ENCODE measurements at places on chromosomes 5 and 9.

GRCh38 chr5:132099905-132100304 is 26.3 kb downstream of the CSF2 start:
- no peak for DNase-seq

- no peak for DNase-seq
Measured at GRCh38 chr5:180175015-180175431, 34.0 kb downstream of the RASGEF1C start.

- DNase-seq = no peak
Measured at GRCh38 chr5:126413856-126414255, 9.4 kb upstream of the GRAMD2B start.

DNA sequence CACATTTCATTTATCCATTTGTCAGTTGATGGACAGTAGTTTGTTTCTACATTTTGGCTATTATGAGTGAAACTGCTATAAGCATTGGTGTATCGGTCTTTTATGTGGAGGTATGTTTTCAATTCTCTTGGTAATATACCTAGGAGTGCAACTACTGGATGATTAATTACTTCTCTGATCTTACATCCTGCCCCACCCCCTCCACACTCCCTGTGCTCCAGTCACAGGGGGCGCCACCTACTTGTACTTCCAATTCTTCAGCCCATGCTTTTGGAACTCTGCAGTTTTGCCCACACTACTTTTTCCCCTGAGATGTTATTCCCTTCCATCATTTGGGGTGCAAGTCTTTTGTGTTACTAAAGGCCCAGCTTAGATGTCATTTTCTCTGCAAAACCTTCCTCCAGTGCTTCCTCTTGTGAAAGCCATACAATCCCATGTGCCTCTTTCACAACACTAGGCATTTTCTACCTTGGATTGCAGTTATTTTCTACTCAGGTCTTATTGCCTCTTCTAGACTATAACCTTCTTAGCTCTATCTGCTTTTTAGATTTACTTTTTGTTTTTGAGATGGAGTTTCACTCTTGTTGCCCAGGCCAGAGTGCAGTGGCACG is 42.1 kb downstream of the SEC61B start:
- no peak for DNase-seq

DNA sequence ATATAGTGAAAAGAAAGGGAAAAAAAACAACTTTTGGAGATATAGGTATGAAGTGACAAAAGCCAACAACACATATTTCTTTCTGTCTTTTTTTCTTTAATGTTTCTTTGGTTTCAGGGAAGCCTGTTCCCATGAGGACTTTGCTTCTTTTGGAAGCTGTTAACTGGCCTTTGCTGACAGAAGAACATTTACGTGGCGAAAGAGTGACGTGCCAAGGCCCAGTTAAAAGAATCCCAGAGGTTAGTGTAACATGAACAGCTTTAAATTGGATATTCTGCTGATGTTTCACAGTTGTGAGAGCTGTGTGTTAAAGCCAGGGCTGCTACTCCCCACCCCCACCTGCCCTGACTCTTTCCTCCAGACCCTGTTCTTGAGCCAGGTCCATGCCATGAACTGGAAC is 275.9 kb downstream of the CRB2 start:
- no peak for DNase-seq

DNA sequence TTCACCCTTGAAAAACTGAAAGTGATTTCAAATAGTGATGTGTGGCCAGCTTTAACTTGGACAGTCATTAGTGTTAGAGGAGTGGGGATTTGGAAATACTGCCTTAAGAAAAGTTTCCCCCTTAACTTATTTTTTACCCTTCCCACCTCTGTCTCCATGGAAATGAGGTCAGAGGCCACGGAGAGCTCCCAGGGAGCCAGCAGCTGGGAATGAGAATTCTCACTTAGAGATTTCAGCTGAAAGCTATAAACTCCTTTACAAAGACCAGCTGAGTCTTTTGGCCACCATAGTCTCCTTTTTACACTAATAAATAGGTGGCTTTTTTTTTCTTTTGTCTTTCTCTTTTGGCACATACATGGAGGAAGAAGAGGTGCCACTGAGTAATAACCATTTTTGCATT is 45.7 kb upstream of the PIK3R1 start:
- DNase-seq = no peak

DNA sequence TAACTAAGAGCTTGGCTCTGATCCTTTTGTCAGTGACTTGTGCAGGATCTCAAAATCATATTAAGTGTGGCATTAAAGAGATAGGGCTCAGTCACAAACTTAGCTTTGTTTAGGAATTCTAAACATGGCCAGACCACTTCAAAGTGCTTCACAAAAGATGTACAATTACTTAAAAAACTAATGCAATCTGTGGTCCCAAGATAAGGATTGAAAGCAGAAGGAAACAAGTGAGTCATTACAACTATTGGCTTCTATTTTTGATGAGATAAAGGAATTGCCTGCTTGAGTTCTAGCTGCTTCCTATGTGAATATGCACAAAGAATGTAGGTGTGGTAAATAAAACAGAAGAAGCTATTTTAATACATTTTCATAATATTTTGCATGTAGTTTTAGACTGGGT is 44.9 kb upstream of the SLC12A2 start:
- DNase-seq = no peak

DNA sequence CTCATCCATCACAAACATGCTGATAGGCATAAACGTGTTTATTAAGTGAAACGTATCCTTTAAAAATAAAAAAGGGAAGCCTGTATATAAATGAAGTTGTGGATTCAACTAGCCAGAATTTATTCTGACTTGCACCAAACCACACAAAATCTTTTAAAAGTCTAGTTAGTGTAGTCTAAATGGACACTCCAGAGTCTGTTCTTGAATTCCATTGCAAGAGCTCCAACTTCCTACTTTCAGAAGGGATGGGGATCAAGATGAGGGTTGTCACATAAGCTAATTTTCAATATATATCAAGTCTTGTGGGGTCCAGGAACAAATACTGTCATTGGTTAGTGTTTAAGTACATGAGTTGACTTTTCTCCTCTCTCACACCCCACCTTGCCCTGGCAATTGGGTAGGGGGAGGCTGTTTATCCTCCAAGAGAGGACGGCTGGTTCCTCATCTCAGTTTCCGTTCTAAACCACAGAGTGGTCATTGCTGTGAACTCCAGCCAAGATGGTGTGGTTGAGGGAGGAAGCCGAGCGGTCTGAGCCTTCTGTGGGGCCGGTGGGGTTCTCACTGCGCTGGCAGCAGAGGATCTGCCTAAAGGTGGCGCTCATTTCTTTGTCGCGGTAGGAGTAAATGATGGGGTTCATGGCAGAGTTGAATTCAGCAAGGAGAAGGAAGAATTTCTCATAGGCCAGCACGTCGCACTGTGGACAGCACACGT is 163.2 kb downstream of the LPAR1 start:
- no peak for DNase-seq

- no peak for DNase-seq
Measured at GRCh38 chr5:134245101-134245604, 19.3 kb upstream of the PPP2CA start.

DNA sequence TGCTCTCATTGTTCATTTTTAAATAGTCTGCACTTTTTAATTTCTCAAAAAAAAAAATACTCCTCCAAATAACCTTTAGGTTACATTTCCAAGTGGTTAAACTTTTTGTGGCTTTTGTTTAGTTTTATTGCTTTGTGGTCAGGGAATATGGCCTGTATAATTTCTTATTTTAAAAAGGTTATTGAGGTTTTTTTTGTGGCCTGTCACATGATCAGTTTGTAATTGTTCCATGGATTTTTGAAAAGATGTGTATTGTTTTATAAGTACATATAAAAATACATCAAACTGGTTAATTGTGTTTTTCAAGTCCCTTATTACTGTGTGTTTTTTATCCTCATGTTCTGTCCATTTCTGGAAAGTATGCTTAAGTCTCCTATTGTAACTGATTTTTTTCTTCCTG is 64.0 kb downstream of the ZNF618 start:
- DNase-seq = no peak

- no peak for DNase-seq
Measured at GRCh38 chr9:2853517-2853916, 9.6 kb upstream of the PUM3 start.

- DNase-seq = no peak
Measured at GRCh38 chr9:107868186-107868585, 378.6 kb upstream of the KLF4 start.

- no peak for DNase-seq
Measured at GRCh38 chr5:103174147-103174546, 54.0 kb downstream of the PPIP5K2 start.

- no peak for DNase-seq
Measured at GRCh38 chr5:171855265-171855664, 69.6 kb downstream of the SMIM23 start.

DNA sequence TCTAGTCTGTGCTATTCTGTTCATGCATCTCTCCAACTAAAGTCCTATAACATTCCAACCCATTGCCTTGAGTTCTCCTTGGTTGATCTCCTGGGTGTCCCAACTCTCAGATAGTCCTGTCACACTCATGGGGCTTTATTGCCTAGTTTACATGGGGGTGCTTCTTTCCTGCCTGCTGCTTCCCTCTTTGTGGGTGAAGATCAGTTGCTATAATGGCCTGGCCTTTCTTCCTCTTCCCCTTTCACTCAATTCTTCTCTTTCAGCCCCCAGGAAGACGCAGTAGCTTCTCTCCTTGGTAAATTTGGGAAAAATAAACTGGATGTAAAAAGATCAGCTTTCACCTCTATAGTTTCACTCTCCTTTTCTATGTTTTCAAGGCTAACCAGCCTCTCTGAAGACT is 66.5 kb downstream of the PTCD2 start:
- no peak for DNase-seq

DNA sequence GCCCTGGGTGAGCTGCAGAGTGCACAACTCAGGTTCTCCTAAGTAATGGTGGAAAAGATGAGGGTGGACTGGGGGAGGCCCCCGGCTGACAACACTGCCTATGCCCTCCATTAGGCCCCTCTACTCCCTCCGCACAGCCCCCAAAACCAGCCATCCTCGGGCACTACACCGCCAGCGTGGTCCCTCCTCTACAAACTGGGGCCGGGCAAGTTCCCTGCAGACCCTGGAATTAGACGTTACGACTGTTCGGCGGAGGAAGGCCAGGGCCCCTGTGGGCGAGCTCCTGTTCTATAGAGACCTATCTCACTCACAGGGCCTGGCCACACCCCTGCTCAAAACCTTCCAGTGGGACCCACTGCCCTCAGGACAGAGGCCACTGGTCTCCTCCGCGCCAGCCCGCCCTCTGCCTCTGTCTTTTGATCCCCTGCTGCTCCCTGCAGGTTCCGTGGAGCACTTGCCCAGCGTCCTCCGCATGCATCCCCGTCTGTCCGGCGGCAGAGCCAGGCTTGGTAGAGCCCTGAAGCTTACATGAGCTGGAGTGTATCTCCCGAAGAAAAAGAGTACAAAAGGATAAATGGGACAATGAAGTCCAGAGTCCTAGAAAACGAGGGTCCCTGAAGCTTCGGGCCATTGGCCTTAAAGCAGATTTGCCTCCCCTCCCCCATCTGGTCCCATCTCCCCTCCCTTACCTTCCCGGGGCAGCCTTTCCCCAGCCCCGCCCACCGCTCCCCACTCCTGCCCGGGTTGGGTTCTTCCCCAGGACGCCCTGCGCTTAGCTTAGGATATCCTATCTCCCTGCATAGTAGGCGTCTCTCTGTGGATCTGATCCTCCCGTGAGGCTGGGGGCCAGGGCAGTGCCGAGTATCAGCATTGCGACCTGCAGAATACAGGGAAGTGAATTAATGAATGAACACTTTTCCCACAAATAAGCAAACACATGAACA is 71.3 kb downstream of the HRH2 start:
- no peak for DNase-seq

DNA sequence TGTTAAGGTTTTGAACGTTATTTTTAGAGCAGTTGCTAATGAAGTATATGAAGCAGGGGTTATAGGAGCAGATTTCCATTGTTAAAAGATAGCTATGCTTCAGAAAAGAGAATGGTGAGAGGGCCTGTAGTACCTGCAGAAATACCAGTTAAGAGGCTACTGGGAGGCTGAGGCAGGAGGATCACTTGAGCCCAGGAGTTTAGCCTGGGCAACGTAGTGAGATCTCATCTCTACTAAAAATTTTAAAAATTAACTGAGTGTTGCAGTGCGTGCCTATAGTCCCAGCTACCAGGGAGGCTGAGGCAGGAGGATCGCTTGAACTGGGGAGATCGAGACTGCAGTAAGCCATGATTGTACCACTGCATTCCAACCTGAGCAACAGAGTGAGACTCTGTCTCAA is 148.8 kb downstream of the ZCCHC7 start:
- DNase-seq = no peak

DNA sequence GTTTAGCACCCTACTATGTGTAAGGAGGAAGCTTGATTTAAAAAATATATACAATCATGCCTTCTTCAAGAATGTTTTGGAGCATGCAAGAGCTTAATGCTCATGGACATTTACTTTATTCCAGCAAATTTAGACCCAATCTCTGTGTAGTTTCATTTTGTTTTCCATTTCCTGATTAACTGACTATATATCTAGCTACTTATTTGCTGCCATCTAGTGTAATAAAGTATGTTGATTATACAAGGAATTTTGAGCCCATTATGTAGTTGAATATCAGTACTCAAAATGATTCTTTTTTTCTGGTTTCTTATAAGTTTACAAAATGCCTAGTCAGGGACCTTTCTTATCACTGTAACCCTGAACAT is 100.0 kb upstream of the CCDC152 start:
- no peak for DNase-seq

DNA sequence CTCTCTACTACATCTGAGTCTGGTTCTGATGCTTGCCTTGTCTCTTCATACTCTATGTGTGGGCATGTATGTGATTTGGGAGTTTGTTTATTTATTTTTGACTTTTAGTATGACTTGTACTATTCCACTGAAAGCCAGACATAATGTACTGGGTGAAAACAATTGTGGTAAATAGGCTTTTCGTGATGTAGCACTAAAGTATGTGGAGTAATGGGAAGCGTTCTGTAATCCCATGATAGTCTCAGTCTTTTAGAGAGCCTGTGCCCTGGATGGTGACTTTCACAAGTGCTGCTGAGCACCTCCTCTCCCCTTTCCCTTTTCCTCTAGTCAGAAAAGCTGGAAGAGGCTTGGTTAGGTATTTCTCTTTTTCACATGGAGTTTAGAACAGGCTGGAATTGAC is 85.8 kb upstream of the S1PR3 start:
- no peak for DNase-seq

DNA sequence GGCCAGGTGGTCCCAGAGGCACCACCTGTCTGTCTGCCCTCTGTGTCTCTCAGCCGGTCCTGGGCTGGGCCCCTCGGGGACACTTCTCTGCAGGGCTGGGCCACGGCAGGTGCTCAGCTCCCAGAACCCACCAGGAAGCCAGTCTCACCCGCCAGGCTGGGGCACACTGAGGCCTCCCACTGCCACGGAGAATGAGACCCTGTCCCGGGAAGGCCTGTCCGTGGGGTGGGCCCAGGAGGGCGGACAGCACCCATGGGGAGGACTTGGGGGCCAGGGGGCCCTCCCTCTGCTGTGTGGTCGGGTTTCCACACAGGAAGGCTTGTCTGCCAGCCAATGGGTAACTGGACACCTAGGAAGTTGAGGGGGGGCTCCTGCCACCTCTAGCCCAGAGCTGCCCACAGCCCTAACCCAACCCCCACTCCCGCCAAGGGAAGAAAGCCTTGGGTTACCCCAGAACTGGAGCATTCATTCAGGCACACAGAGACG is 4.1 kb upstream of the TUBB4B start:
- no peak for DNase-seq

- DNase-seq = peak; percentile 17
Measured at GRCh38 chr5:172093559-172093958, 87.1 kb upstream of the FBXW11 start.

All from activated naive CD4-positive, alpha-beta T cell treated with anti-CD3 and anti-CD28 coated beads, Interleukin-2, amount 10 ng/mL, durations not matched to agents 7 days and 5 days (primary cell).